ENCODE measurements at places on chromosomes 16 and 17.

- DNase-seq, result peak; percentile 10
Observed at GRCh38 chr16:81939164-81940056, 71.9 kb downstream of the SDR42E1 start.

- no peak for DNase-seq
Observed at GRCh38 chr16:15855704-15856003, 1.2 kb downstream of the MYH11 start.

DNA sequence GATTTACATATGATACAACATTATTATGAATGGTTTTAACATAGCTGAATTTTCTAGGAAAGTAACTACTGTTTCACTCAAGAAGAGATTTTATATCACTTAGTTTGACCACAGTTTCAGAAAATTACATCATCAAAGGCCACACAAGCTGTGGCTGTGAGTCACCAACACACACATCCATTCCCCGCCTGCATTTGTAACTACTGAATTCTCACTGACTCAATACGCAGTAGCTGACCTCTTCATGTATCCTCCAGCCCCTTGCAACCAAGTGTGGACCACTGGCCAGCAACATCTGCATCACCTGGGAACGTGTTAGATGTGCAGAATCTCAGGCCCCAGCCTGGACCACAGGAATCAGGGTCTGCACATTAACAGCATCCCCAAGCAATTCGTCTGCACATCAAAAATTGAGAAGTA is 197.6 kb downstream of the XYLT1 start:
- DNase-seq, result peak; percentile 78

DNA sequence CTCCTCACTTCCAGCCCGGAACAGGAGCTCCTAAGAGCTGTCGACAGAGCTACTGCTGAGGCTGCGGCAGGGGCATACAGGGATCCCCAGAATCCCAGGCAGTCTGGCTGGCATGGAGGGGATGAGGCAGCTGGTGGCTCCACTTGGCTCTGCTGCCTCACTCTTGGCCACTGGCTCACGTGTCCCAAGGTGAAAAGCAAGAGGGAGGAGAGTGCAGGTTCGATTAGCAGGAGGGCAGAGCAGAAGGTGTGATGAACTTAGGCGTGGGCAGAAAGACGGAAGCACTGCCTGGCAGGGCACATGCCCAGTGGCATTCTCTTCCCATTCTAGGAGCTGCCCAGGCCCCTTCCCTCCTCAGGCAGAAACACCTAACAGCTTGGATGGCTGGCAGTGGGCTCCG is 11.3 kb upstream of the TBX21 start:
- DNase-seq, result no peak

DNA sequence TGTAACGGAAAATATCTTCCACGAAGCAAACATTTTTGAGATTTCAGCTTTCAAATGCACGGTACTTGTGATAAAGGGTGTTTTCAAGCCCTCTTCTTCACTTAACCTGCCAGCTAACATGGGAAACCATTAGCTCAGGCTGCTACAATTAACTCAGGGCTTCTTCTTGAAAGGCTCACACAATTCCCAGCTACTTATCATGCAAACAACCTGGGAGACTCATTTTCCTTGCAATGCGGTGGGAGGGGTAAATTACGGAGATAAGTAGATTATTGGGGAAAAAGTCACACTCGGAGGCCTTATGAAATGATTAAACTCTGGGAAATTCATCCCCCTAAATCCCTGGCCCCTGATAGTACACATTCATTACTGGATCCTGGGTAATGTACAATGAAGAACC is 266.4 kb downstream of the STX8 start:
- DNase-seq, result peak; percentile 87

GRCh38 chr17:31448467-31449077 is 57.1 kb downstream of the RAB11FIP4 start:
- DNase-seq, result peak; percentile 59

- DNase-seq, result peak; percentile 74
Observed at GRCh38 chr17:68812876-68813584, 142.2 kb downstream of the ABCA8 start.

DNA sequence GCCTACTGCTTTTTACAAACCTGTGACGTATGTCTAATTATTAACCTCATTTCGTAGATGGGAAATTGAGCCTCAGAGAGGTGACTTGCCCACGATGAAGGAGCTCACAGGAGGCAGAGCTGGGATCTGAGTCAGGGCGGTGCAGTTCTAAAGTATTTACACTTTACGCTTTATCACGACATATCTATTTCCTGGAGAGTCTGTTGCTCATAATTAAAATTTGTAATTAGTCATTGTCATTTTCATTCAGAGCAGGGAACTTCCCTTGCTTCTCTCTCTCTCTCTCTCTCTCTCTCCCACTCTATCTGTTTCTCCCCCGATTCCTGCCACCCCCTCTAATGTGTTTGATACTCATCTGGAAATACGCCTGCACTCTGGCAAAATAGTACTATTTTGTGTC is 5.9 kb downstream of the SLC5A11 start:
- DNase-seq, result peak; percentile 82

- DNase-seq, result no peak
Observed at GRCh38 chr16:55051571-55052347, 121.1 kb downstream of the IRX5 start.

- DNase-seq, result peak; percentile 49
Observed at GRCh38 chr16:56744996-56745640, 15.2 kb downstream of the NUP93 start.

- DNase-seq, result peak; percentile 63
Observed at GRCh38 chr16:2022723-2023091, 3.1 kb downstream of the NPW start.

- no peak for DNase-seq
Observed at GRCh38 chr16:85576944-85577343, 36.2 kb upstream of the GSE1 start.

- no peak for DNase-seq
Observed at GRCh38 chr16:81442220-81442915, 2.2 kb upstream of the CMIP start.

DNA sequence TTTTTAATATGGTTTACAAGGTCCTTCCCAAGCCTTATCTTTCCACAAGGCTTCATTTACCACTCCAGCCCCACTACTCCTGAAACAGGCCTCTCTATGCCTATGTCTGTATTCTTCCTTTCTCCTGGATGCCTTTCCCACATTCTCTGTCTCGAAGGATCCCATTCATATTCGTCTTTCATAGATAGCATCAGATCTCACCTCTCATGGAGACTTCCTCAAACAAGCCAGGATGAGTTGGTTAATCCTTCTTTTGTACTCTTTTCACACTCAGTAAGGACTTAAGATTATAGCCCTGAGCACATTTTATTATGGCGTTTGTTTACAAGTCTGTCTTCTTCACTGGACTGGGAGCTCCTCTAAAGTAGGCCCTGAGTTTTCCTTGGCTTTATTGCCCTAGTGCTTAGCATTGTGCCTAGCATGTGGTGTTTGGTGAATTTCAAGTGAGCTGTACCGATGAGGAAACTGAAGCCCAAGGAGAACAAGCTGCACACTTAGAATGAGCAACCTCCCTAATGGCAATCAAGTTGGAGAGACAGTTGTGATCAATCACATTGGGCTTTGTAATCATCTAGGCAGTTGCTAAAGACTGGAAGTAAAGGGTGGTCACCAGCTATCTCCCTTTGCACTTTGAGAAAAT is 10.0 kb upstream of the TBX4 start:
- DNase-seq, result no peak

GRCh38 chr17:55391244-55391757 is 30.3 kb downstream of the MMD start:
- DNase-seq, result no peak

DNA sequence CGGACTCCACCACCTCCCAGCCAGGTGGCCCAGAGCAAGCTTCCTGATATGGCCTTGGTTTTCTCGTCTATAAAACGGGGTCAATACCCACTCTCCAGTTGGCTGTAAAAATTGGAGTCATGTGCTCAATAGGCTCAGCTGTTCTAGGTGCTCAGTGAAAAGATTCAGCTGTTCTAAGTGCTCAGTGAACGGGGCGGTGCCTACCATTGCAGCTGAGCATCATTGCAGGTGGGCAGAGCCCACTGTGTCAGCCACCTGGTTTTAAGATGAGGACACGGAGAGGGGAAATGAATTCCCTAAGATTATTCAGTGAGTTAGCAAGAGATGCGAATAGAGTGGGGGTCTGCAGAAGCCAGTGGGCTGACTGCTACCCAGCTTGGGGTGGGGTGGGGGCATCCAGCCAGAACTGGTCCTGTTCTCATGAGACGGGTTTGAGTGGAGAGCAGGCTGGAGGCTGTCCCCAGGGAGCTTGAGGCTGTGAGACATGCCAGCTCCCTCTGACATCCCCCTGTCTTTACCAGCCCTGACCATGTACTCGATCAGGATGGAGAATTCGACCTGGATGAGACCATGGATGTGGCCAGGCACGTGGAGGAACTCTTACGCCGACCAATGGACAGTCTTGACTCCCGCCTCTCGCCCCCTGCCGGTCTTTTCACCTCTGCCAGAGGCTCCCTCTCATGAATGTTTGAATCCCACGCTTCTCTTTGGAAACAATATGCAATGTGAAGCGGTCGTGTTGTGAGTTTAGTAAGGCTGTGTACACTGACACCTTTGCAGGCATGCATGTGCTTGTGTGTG is 21.9 kb downstream of the STAT5A start:
- DNase-seq, result peak; percentile 45

GRCh38 chr16:79429381-79430190 is 171.0 kb downstream of the MAF start:
- no peak for DNase-seq

DNA sequence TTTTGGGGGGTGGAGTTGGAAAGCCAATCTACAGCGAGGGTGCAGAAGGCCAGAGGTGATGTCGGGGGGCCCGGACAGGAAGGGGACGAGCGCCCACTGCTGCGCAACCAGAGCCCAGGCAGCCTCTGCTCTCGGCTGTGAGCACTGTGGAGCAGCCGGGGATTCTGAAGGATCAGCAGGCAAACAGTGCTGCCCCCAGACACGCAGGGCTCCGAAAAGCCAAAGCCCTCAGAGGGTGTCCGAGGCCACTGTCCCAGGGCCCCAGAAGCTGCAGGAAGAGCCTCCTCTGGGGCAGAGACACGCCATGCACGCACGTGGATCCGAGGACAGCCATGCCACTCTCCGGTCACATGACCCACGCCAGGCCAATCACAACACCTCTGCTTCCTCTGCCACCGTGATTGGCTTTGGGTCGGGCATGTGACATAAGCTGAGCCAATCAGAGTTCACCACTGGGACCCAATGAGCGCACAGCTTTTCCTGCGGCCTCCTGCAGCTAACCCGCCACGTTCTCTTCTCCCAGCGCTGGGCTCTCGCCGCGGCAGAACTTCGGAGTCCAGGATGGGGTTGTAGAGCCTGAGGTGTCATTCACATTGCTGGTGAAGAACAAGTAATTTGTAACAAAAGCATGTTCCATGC is 40.7 kb downstream of the ACTG1 start:
- DNase-seq, result peak; percentile 86

GRCh38 chr16:47136099-47136842 is 7.5 kb downstream of the NETO2 start:
- DNase-seq, result peak; percentile 45

DNA sequence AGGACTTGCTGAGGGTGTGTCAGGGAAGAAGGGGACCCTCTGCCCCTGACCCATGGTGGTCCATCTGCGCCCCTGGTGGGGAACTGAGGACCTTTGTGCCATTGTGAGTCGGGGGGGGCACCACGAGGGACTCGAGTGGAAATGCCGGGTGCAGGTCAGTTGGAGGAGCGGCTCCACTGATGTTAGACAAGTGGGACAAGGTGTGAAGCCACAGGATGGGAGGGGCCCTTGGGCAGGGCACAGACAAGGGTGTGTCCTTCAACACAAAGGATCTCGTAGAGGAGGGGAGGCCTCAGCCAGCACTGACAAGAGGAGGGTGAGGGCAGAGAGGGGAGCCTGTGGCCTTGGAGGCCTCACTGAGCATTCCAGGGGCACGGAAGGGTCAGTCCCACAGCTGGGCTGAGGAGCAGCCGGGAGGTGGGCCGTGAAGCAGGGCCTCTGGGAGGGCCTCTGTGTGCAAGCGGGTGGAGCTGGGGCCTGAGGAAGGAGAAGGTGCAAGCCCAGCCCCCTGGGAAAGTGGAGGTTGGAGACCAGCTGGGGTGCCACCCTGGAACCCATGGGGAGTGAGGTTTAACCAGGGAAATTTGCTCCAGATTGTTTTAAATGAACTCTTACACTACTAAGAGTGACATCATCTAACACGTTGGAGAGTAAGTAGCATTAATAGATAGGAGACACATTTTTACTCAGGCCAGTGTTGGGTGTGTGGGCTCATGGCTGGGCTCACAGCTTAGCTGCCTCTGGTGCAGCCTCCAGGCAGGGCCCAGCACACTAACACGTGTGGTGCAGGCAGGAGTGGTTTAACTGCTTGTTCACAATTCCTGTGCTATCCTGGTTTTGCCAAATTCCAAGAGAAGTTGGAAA is 27.9 kb downstream of the NARF start:
- no peak for DNase-seq

- DNase-seq, result no peak
Observed at GRCh38 chr17:49200423-49201083, 9.8 kb downstream of the GNGT2 start.

GRCh38 chr17:41882756-41883155 is 17.5 kb upstream of the KLHL11 start:
- no peak for DNase-seq

- DNase-seq, result peak; percentile 39
Observed at GRCh38 chr17:28827672-28828071, 14.9 kb downstream of the FAM222B start.

DNA sequence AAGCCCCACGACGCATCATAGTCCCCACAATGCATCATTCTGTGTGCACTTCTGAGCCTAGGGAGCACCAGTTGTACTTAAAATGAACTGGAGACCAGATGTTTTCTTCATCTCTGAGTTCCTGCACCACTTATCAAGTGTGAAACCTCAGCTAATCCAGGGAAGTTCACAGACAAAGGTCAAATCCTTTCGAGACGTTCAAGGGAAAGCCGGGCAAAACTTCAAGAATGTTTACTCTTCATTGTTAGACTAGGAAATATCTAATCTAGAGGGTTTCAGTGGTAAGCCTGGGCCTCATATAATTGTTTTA is 4.6 kb upstream of the PMP22 start:
- DNase-seq, result no peak

GRCh38 chr16:90020838-90021382 is 1.7 kb upstream of the DBNDD1 start:
- DNase-seq, result peak; percentile 22

DNA sequence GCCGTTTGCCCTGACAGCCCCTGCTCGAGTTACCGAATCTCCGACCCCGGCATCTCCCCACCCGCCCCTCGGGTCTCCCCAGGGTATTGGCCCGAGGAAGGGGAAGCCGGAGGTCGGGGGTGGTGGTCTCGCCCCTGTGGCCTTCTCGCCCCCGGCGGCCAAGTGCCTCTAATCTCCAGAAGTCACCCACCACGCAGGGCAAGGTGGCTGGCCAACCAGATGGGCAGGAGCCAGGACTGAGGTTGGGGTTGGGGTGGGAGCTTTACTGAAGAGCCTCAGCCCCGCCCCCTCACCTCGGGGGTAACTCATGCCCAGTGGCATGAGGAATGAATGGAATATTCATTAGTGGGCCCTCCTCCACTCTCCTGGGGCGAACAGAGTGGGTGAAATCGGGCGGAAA is 637 bp downstream of the DHRS11 start:
- DNase-seq, result peak; percentile 32

Data from amniotic epithelial cell (primary cell).